ENCODE measurements at places on chromosomes 4 and X. TPM values are rescaled to one million over a fixed set of nuclear protein-coding genes. Genes with fewer than 3 reads are reported as not detected.

DNA sequence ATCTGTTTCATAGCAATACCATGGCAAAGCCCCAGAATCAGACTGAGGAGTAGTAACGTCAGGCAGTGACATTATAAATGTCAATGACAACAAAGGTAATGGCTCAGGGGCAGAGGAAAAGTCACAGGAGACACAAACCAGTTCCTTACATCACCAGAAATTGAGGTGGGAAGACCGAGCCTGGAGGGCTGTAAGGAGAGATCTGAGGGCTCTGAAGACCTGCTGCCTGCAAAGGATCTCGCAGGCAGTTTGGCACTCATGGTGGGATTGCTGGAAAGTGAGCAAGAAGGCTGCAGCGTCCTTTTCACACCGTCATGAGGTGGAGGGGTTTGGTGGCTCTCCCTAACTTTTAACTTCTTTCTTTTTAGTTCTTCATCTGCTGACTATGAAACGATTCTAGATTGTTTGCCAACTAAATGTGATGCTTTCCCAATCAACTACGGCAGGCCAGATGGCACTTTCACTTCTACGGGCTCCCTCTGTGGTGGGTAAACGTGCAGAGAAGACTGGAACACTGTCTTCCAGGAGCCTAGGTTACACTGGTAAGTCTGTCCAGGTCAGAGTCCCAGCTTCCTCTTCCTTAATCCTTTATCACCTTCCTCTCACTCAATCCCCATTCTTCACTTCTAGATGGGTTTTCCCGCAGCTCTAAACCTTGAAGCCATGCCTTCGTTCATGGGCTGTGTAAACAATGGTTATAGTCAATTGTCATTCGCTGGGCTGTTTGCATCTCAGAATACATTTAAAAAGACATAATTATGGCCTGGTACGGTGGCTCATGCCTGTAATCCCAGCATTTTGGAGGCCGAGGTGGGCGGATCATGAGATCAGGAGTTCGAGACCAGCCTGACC, 58.2 kb downstream of the TBC1D9 start:
- DNase-seq = no peak
- no peaks in the 10 kb centered on the region for H3K27me3 ChIP-seq
- H3K27ac ChIP-seq = no peak overlapping the region
- no peaks in the 10 kb centered on the region for H3K4me1 ChIP-seq
- H3K36me3 ChIP-seq = no peaks in the 10 kb centered on the region
- no peak overlapping the region for H3K4me3 ChIP-seq

- DNase-seq = peak; percentile 47
- no peaks in the 10 kb centered on the region for H3K4me1 ChIP-seq
- no peaks in the 10 kb centered on the region for H3K36me3 ChIP-seq
- H3K4me3 ChIP-seq = peak overlapping the region; percentile 41
- H3K27ac ChIP-seq = peak overlapping the region; percentile 82
Observed at GRCh38 chrX:120560405-120560841, 339 bp downstream of the CUL4B start.

IL2RG gene
- total RNA-seq = 61.0 TPM

TXK gene
- total RNA-seq = 0.57 TPM

MAGEA12 gene
- not detected for total RNA-seq

DNA sequence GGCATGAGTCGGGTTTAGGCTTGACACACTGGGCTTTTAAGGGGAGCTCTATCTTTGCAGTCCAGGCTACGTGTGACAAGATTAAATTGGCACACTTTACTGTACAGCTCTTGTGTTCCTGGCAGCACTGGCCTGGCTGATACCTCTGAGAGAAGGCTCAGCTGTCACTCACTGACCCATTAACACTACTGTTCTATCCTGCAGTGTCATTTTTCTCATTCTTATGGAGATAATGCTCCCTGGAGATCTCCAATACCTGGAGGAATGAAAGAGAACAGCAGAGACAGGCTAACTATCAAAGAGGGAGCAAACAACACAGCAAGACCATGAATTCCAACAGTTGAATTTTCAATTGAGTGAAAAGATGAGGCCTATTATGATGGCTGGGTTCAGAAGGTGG, 1.7 kb upstream of the PDHA2 start:
- H3K36me3 ChIP-seq = no peaks in the 10 kb centered on the region
- no peak overlapping the region for H3K27ac ChIP-seq
- no peak overlapping the region for H3K4me3 ChIP-seq
- DNase-seq = no peak
- H3K4me1 ChIP-seq = no peaks in the 10 kb centered on the region

- H3K36me3 ChIP-seq = no peaks in the 10 kb centered on the region
- DNase-seq = no peak
- no peak overlapping the region for H3K27ac ChIP-seq
Observed at GRCh38 chr4:128159967-128160366, 98.9 kb downstream of the LARP1B start.

CHRDL1 gene
- 2.2 TPM for total RNA-seq

DNA sequence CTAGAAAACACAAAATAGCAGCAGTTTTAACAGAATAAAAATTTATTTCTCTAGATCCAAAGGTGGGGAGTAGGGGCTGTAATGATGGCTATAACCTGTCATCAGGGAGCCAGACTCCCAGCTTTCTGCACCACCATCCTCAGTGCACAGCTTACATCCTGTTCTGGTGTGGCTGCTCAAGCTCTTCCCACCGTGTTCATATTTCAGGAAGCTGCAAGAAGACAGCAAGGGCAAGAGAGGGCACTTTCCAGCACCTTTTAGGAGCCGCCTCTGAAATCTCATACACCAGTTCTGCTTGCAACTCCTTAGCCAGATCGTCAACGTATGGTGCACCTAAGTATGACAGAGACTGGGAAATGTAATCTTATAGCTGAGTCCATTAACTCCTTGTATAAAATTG, 253.7 kb downstream of the CENPC start:
- no peak for DNase-seq
- no peaks in the 10 kb centered on the region for H3K4me1 ChIP-seq
- H3K27ac ChIP-seq = no peak overlapping the region
- no peaks in the 10 kb centered on the region for H3K27me3 ChIP-seq
- H3K36me3 ChIP-seq = no peaks in the 10 kb centered on the region

- H3K27ac ChIP-seq = no peak overlapping the region
- no peaks in the 10 kb centered on the region for H3K27me3 ChIP-seq
- no peak overlapping the region for H3K4me3 ChIP-seq
- no peaks in the 10 kb centered on the region for H3K4me1 ChIP-seq
- no peaks in the 10 kb centered on the region for H3K36me3 ChIP-seq
- no peak for DNase-seq
Observed at GRCh38 chrX:45669715-45670340, 469.2 kb upstream of the DIPK2B start.

DNA sequence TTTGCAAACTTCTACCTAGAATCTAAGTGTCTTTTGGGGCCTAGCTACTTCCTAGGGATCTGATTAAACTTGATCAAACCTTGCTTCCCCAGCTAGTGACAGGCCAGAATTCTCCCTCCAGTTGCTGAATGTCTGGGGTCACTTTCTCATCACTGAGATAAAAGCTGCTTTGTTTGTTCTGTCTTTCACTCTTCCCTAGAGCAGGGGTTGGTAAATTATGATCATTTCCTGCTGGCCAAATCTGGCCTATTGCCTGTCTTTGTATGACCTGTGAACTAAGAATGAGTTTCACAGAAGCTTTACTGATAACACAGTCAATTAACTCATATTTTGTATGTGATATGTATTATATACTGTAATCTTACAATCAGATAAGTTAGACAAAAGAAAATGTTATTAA, 157.8 kb upstream of the AADAT start:
- H3K36me3 ChIP-seq = no peaks in the 10 kb centered on the region
- no peak overlapping the region for H3K27ac ChIP-seq
- H3K27me3 ChIP-seq = no peaks in the 10 kb centered on the region
- H3K4me3 ChIP-seq = no peak overlapping the region
- DNase-seq = no peak
- H3K4me1 ChIP-seq = no peaks in the 10 kb centered on the region

DNA sequence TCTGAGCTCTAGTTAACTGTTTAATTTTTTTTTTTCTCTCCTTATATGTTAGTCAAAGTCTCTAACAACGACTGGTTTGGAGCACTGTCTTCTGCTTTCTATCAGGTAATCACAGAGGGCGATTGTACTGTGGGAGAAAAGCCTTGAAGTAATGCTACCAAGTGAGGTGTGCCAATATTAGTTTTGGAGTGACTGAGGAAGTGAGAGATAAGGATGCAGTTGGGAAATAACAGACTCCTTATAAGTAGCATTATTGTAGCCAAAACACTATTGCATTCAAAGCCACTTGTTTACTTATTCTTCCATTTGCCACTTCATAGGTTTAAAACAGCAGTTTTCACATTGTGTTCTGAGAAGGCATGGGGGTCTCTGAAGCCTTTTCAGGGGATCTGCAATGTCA, 79.1 kb upstream of the SLC6A14 start:
- H3K36me3 ChIP-seq = no peaks in the 10 kb centered on the region
- no peak overlapping the region for H3K4me3 ChIP-seq
- H3K27ac ChIP-seq = no peak overlapping the region
- no peak for DNase-seq
- H3K4me1 ChIP-seq = no peaks in the 10 kb centered on the region

- H3K27ac ChIP-seq = no peak overlapping the region
- no peaks in the 10 kb centered on the region for H3K27me3 ChIP-seq
- peak overlapping the region; percentile 17 for H3K4me3 ChIP-seq
- no peaks in the 10 kb centered on the region for H3K4me1 ChIP-seq
- DNase-seq = no peak
- H3K36me3 ChIP-seq = no peaks in the 10 kb centered on the region
Observed at GRCh38 chr4:147057611-147058190, 112.0 kb upstream of the TTC29 start.

GRCh38 chrX:128805236-128805635, 718.1 kb downstream of the SMARCA1 start:
- H3K4me1 ChIP-seq = no peaks in the 10 kb centered on the region
- no peak overlapping the region for H3K27ac ChIP-seq
- no peak for DNase-seq
- no peak overlapping the region for H3K4me3 ChIP-seq
- no peaks in the 10 kb centered on the region for H3K27me3 ChIP-seq
